Activated CD8-positive, alpha-beta memory T cell treated with anti-CD3 and anti-CD28 coated beads, Interleukin-2, amount 50 U/mL, for 48 hours (primary cell): ENCODE measurements at places on chromosomes 7 and 10.

DNA sequence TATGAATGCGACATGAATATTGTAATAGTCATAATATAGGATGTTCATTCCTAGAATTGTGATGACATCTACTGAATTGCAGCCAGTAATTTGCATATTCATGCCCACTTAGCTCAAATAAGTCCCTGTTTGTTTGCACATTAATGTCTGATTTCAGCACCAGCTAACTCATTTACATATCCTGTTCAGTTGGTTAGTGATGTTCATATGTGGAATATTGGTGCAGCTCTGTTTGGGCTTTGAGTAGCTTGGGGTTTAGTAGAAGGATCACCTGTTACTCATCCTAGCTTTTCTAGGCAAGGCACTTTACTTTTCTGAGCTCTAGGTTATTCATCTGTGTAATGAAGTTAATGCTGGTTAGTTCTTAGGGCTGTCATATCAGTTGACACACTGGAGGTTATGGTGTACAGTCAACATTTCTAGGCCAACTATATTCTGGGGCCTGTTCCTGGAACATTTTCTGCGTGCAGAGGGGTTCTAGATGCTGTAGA lies 238.4 kb downstream of the EXOC4 start:
- DNase-seq = no peak

DNA sequence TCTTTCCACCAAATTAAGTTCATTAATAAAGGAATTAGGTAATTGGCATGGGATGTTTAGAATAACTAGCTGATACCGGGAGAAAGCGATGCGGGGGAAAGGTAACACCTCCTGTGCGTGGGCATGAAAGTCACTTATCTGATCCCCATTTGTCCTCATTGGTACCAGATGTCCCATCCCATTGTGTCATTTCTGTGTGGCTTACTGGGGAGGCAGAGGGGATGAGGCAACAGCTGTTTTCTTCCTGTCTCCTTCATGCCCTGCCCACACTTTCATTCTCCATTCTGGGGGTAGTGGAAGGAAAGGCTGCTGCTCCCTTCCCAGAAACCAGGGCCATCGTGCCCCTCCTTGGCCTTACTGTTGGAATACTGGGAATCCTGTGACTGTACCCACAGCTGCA lies 27.1 kb downstream of the EEPD1 start:
- DNase-seq = no peak

DNA sequence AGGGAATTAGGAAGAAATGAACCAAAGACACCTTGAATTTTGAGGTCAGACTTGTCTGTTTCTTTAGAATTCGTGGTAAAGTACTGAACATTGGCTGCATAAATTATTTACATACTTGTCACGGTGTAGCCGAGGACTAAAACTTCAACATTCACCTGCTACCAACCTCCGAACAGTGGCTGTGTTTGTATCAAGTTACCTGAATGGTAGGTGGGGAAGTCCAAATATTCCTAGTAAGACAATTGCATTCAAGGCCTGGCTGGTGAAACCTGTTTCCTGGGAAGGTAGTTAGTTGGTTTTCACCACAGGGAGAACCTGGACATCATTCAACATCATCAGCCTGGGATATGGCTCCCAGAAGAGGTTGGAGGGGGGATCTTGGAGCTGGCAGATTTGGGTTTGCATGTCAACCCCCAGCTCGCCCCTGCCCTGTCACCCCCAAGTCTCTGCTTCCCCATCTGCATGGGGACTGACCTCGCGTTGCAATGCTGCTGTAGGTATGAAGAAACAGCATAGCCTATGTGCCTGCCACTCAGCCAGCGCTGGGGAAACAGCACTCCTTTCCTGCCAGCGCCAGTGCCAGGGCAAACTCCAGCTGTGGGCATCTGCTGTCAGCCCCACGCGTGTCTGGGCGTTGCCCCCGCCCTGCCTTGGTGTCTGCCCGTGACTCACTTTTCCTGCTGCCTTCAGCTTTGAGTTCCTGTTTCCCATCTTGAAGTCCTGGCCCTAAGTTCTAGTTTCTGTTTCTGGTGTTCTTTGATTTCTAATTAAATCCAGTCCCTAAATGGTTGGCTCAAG lies 12.7 kb upstream of the LARP4B start:
- DNase-seq = peak; percentile 62

GRCh38 chr7:92496876-92497275 lies 19.1 kb upstream of the ERVW-1 start:
- no peak for DNase-seq

GRCh38 chr10:22649390-22649841 lies 65.0 kb downstream of the PIP4K2A start:
- no peak for DNase-seq

GRCh38 chr7:100825751-100826513 lies 1.4 kb downstream of the EPHB4 start:
- DNase-seq = no peak

GRCh38 chr7:27145914-27146412 lies 1.6 kb downstream of the HOXA6 start:
- no peak for DNase-seq
